NCI-H1105 (cell line): ENCODE measurements at places on chromosomes 4 and X.
A peak's percentile ranks its signal among the peaks of the same experiment; 100 is the strongest.

- no peak for DNase-seq
These were observed 559.0 kb upstream of the AMOT start for GRCh38 chrX:113399506-113400192.

DNA sequence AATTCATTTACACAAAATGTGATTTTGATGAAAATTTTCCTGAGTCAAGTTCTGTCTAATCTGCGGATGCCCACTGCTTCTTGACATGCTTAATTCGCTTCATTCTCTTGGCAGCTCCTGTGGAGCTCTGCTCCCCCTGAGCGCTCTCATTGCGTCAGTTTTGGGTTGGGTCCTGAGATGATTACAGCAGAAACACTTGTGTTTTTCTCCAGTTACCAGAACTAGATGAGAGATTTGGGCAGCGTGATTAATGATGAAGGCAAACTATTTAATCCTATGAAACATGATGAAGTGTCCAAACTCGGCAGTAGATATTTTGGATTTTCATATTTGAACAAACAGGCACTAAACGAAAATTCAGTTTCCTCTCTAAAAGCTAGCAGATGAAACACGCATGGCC, 4.2 kb upstream of the CXCL1 start:
- DNase-seq, result no peak

- no peak for DNase-seq
These were observed 7.9 kb upstream of the KLF3 start for GRCh38 chr4:38656111-38656510.

GRCh38 chr4:36243355-36244256, 708 bp downstream of the ARAP2 start:
- DNase-seq, result peak; percentile 56

DNA sequence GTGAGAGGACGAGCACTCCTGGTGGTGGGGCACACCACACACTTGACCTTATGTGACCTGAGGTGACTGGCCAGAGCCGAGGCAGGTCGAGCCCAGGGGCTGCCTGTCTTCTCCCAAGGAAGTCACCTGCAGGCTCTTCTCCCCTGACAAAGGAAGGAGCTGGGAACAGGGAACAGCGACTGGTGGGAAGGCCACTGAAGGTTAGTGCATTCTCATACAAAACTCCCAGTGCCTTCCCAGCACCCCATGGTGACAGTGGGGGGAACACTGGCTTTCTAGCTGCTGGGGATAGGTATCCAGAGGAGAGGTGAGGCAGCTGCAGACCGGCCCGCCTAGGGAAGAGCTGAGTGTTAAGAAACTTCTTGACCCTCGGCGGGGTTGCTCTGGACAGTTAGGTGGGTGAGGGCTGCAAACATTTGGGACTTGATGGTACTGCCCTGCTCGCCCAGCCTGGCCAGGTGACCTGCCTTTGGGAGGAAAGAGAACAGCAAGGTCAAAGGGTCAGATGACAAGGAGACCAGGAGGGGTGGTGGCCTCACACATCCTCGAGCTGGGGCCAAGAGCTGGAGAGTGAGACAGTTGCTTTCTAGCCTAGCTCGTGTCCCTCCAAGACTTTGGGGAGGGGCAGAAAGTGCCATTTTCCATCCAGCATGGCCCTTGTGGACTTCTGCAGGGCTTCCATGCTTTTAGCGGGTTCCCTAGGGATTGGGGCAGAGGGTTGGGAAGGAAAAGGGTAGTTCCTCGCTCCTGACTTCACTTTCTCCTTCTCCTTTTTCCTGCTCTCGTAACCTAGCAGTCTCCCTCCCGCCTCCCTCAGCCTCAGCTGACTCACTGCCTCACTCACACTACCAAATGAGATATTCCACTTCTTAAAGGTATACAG, 2.7 kb downstream of the NALF2 start:
- DNase-seq, result no peak

DNA sequence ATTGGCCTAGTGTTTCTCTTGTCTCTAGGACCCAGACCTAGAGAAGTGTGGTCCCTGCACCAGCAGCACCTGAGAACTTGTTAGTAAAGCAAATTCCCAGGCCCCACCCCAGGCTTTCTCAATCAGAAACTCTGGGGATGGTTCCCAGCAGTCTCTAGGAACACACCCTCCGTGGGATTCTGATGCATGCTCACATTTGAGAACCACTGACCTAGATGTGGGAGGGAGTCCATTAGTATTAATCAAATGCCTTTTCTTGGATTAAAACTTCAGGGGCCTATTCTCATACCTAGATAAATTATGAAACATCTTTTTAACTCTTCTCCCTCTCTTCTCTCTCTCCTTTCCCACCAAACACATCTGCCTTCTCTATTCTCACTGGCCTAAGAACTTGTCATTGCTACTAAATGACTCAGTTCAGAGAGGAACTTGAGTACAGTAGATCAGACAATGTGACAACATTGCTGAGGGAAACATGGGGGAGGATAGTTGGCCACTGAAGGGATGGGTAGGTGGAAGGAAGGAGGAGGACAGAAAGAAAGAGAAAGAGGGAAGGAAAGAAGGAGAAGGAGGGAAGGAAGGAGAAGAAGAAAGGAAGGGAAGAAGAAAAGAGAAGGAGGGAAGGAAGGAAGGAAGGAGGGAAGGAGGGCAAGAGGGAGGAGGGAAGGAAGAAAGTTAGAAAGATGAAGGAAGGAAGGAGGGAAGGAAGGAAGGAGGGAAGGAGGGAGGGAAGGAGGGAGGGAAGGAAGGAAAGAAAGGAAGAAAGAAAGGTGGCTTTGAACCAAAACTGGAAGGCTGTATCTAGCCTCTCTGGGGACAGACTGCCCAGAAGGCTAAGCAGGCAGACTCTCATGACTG, 132.7 kb upstream of the MAP3K15 start:
- no peak for DNase-seq

GRCh38 chr4:26206999-26207398, 113.8 kb upstream of the RBPJ start:
- no peak for DNase-seq

GRCh38 chr4:100838286-100838685, 320.5 kb upstream of the EMCN start:
- peak; percentile 3 for DNase-seq

GRCh38 chr4:181216501-181216900, 1026.7 kb upstream of the TENM3 start:
- DNase-seq, result no peak

DNA sequence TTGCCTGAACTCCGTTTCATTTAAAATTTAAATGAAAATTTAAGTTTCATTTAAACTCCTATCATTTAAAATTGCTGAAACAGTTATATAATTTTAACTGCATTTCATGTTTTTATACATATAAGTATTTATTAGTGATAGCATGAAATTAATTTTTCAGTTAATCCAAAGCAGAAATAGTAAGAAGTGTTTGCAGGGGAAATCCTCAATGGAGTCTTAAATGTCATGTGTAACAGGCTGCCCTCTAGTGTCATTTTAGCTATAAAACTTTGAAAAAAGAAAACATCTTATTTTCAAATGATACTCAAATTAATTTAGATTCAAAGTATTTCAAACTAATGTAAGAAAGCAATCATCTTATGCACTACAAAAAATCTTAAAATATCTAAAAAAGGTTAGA, 27.2 kb downstream of the TAPT1 start:
- no peak for DNase-seq

GRCh38 chrX:136953867-136954787, 73.6 kb upstream of the RBMX start:
- peak; percentile 52 for DNase-seq

DNA sequence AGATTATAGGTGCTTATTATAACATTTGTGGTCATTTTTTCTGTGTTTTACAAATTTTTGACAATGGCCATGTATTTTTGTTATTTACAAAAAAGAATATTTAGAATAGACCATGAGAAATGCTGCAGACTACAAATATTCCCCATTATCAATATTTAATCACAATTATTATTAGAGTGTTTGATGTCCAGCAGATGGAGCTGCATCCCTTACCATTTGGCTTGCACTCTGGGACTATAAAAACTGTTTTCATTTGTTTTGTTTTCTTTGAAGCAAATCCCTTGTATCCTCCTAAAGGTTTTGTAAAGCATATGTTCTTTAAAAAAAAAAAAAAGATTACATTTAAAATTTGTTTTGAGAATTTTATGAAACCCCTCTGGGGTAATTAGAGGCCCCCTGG, 85.6 kb upstream of the CXorf66 start:
- no peak for DNase-seq

DNA sequence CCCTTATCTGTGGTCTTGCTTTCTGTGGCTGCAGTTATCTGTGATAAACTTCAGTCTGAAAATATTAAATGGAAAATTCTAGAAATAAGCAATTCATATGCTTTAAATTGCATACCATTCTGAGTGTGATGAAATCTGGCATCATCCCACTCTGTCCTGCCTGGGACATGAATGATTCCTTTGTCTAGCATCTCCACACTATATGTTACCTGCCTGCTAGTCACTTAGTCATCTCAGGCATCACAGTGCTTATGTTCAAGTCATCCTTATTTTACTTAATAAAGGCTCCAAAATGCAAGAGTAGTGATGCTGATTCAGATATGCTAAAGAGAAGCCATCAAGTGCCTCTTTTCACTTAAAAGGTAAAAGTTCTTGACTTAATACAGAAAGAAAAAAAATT, 14.3 kb upstream of the RAB9B start:
- no peak for DNase-seq

GRCh38 chr4:120755864-120756263, 166.7 kb downstream of the PRDM5 start:
- no peak for DNase-seq

DNA sequence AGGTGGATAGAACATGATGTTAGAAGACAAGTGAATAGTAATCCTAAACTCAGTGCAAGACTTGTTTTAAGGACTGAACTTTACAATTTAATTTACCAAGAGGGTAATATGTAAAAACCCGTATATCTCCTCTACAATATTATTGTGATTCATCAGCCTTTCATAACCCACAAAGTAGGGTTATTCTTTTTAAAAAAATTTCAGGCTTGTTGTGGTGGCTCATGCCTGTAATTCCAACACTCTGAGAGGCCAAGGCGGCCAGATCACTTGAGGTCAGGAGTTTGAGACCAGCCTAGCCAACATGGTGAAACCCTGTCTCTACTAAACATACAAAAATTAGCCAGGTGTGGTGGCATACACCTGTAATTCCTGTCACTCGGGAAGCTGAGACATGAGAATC, 7.2 kb downstream of the IBSP start:
- no peak for DNase-seq

DNA sequence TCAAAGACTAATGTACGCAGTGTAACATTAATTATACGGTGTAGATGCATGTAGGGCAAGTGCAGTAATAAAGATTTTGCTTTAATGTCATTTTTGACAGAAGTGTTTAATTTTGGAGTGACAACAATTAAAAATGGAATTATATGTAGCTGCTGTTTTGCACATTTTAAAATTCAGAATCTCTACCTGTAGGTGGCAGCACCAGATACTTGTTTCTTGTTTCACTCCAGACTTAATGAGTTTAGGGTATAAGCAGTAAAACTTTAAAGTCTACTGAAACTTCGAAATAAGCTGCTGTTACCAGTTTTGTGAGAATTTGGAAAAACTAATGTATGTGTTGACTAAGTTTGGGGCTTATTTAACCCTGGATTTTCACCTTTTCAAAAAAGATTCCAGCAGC, 144.9 kb downstream of the POLA1 start:
- no peak for DNase-seq

DNA sequence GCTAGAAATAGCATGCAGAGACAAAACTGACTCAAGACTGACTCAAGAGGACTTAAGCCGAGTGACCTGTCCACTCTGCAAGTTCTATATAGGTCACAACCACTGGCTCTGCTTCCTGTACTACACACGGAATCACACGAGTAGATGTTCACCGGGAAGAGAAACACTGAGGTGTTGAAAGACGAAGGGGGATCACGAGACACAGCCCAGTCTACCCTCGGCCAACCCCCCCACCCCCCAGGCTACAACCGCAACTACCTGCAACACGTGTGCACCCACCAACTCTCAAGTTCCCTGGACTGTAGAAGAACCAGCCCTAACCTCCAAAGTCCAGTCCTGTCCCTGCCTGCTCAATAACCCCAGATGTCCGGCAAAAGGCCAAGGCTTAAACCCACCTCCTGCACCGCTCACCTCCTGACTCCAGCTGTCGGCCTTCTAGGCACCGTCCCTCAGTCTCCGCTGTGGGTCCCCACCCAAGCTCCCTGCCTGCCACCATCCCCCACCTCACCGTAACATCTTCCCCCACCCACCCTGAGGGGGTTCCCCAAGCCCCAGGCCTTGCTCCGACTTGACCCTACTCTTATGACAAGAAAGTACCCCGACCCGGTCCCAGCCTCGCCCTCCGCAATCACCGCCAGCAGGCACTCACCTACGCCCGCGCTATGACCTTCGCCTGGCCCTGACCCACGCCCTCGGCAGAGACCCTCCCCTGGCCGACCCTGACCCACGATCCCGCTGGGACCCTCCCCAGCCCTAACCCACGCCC, 739 bp downstream of the GAK start:
- no peak for DNase-seq

DNA sequence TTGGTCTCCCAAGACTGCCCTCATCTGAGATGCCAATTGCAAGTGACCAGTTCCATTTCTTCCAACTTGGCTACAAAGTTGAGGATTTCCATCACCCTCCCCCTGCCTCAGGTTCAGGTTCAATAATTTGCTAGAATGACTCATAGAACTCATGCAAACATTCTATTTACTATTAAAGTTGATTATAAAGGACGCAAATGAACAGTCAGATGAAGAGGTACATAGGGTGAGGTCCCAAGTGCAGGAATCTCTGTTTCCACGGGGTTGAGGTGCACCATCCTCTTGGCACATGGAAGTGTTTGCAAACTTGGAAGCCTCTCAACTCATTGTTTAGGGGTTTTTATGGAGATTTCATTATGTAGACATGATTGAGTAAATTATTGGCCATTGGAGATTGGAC, 41.0 kb downstream of the FGFBP1 start:
- DNase-seq, result no peak

- peak; percentile 65 for DNase-seq
These were observed 2.1 kb upstream of the APBB2 start for GRCh38 chr4:41216294-41217019.

GRCh38 chr4:83552083-83552482, 16.2 kb downstream of the GPAT3 start:
- no peak for DNase-seq

DNA sequence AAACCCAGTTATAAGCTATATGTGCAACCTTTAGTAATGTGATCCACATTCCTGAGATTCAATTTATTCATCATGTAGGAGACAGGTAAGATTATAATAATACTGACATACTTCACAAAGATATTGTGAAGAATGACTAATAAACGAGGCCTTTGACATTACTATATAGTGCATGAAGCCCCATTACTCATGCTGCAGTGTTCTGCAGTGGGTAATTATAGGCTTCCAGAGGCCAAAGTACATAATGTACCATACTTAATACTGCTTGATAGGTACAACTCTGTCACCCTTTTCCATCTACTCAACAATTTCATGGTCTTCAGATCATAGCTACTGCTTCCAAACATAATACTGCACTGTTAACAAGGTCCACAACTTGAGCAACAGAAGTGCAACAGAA, 68.9 kb downstream of the COL25A1 start:
- no peak for DNase-seq
